GM23248 (cell line): ENCODE measurements at places on chromosomes 13 and 19. TPM values are rescaled to one million over a fixed set of nuclear protein-coding genes. Genes with fewer than 3 reads are reported as not detected.
A peak's percentile ranks its signal among the peaks of the same experiment; 100 is the strongest.

DNA sequence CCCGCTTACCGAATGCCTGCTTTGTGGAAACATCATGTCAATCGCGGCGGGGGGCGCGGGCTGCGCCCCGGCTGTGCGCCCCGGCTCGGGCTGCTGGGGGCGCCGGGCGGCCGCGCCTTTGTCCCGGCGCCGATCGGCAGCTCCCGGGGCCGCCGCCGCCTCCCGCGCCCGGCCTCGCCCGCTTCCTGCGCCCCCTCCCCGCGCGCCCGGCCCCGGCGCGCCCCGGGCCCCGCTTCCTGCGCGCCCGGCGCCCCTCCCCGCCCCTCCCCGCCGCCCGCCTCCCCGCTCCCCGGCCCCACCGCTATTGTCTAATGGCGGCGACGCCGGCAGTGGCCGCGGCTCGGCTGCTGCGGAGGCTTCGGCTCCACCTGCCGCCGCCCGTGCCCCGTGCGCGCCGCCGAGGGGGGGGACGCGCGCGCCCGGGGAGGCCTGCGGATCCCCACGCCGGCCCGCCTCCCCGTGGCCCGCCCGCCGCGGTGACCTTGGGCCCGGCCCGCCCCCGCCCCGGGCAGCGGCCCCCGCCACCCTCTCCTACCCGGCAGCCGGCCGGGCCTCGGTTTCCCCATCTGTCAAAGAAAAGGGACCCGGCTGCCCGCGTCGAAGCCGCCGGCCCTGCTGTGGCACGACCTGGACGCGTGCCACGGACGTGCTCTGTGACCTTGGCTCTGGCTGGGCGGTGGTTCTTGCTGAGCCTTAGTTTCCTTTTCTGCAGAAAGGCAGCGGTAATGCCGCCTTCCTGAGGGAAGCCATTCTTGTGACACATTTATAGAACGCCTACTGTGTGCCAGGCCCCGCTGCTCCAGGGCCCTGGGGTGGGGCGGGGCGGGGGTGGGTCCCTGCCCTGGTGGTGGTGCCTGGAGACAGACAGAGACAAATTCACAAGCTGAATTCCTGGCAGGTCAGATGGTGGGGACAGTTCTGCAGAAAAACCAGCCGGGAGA, at the start of gene TLE5:
Gene TLE5 (minus strand): TSS at position 331 of the 941 bp plus-strand sequence. CDS start 295 bp downstream, at position 36.
- no peaks in the 10 kb centered on the region for H3K27me3 ChIP-seq
- DNase-seq = peak; percentile 79
- no peaks in the 10 kb centered on the region for H3K4me1 ChIP-seq
- H3K4me3 ChIP-seq = peak within 1 kb of the TSS; percentile 78
- H3K36me3 ChIP-seq = 0 out of 2 replicates have a peak, but pooled peaks cover 14% of the 10 kb centered on the region

- peak; percentile 66 for DNase-seq
- H3K27ac ChIP-seq = no peak overlapping the region
- peaks cover 10% of the 10 kb centered on the region for H3K4me1 ChIP-seq
- H3K36me3 ChIP-seq = no peaks in the 10 kb centered on the region
- H3K4me3 ChIP-seq = no peak overlapping the region
- no peaks in the 10 kb centered on the region for H3K27me3 ChIP-seq
Measured at GRCh38 chr13:75153834-75154233, 328.1 kb downstream of the TBC1D4 start.

DNA sequence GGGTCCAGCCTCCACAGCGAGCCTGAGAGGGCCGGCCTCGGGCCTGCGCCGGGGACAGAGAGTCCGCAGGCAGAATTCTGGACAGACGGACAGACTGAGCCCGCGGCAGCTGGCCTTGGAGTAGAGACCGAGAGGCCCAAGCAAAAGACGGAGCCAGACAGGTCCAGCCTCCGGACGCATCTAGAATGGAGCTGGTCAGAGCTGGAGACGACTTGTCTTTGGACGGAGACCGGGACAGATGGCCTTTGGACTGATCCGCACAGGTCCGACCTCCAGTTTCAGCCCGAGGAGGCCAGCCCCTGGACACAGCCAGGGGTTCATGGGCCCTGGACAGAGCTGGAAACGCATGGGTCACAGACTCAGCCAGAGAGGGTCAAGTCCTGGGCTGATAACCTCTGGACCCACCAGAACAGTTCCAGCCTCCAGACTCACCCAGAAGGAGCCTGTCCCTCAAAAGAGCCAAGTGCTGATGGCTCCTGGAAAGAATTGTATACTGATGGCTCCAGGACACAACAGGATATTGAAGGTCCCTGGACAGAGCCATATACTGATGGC, 490 bp downstream of the ITPKC start:
- DNase-seq = no peak
- H3K4me1 ChIP-seq = peaks cover 26% of the 10 kb centered on the region
- H3K27me3 ChIP-seq = no peaks in the 10 kb centered on the region
- peak overlapping the region; percentile 79 for H3K4me3 ChIP-seq

GRCh38 chr19:2550431-2551171, 74.7 kb downstream of the GADD45B start:
- H3K27me3 ChIP-seq = no peaks in the 10 kb centered on the region
- peak; percentile 42 for DNase-seq
- H3K4me3 ChIP-seq = no peak overlapping the region
- H3K4me1 ChIP-seq = peaks cover 13% of the 10 kb centered on the region
- peak overlapping the region; percentile 86 for H3K27ac ChIP-seq

GRCh38 chr13:64633948-64634347, 2596.2 kb downstream of the PCDH9 start:
- no peak for DNase-seq
- no peak overlapping the region for H3K4me3 ChIP-seq
- H3K36me3 ChIP-seq = no peaks in the 10 kb centered on the region

DNA sequence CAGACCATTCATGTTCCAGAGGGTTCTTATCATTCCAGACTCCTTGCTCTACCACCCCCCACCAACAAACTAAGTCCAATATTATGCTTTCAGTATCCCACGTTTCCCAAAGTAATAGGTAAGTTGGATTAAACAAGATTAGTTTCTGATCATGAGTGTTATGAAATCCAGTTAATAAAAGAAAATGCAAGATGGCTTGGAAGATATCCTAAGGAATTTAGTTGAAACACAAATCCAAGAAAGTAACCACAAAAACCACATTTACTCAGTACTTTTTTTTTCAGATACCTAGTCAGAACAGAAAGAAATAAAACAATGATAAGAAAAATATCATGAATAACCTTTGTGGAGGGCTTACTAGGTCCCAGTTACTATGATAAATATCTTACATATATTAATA, 119.4 kb upstream of the MIR17HG start:
- no peaks in the 10 kb centered on the region for H3K36me3 ChIP-seq
- no peak for DNase-seq
- no peaks in the 10 kb centered on the region for H3K4me1 ChIP-seq
- H3K27ac ChIP-seq = no peak overlapping the region
- no peaks in the 10 kb centered on the region for H3K27me3 ChIP-seq

DNA sequence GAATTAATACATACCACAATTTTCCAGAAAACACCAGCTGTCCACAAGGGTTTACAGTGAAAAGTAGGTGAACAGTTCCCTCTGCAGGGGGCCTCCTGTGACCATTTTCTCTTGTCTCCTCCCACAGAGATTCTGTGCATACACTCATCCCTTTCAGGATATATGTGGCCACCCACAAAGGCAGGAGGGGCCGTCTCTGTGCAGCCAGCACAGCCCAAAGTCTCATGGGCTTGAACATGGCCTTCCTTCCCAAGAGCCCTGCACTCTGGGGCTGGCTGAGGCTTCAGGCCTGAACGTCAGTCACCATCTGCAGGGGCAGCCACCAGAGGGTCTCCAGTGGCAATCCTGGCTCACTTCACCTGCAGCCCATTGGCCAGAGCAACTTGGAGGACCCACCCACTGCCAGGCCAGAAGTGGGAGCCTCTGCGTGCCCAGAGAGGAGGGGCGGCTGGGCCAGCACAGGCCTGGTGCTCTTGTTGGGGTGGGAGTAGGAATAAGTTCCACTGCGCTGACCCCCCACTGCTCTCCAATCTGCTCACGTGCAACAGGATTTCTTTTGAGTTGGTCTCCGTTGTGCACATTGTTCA, 25.1 kb downstream of the TMEM161A start:
- no peaks in the 10 kb centered on the region; the same call in 1 of the 2 replicates for H3K4me1 ChIP-seq
- H3K36me3 ChIP-seq = no peaks in the 10 kb centered on the region
- DNase-seq = peak; percentile 64
- no peak overlapping the region for H3K4me3 ChIP-seq
- no peak overlapping the region for H3K27ac ChIP-seq

DNA sequence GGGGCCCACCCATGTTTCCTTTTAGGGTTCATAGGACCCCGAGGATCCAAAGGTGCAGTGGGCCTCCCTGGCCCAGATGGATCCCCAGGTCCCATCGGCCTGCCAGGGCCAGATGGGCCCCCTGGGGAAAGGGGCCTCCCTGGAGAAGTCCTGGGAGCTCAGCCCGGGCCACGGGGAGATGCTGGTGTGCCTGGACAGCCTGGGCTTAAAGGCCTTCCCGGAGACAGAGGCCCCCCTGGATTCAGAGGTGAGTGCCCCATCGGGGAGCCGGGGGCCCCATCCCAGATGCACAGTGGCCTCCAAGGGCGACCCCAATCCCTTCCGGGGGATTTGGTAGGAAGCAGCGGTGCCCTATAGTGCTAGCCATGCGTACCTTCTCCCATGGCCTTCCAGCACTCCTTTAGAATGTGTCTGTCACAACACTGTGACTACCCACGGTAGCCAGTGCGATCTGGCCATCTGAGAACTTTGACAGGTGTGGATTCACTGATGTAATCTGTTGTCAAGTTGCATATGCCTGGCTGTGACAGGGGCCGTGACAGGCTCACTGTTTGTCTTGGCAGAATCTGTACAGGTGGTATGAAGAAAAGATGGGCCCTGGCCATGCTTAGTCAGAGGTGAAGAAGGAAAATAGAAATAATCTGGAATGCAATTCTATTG, 88.5 kb downstream of the RAB20 start:
- peaks cover 6% of the 10 kb centered on the region; the same call in 1 of the 2 replicates for H3K36me3 ChIP-seq
- H3K27me3 ChIP-seq = no peaks in the 10 kb centered on the region
- H3K27ac ChIP-seq = no peak overlapping the region
- no peak overlapping the region for H3K4me3 ChIP-seq
- no peaks in the 10 kb centered on the region for H3K4me1 ChIP-seq

DNA sequence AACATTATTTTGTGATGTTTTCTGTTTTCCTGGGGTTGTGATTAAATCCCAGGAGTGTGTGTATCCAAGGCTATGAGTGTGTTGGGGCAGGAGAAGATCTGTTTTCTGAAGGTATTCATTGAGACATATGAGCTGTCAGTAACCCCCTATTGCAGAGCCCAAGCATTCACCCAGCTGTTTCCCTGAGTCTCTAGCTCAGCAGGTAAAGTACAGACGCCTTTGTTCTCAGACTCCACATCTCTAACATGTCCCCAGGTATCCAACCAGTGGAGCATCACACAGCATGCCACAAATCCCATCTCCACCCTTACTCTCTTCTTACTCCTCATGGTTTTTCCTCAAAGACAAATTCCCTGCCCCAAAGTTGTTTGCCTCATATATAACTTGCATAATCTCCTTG, 213.6 kb downstream of the PCDH20 start:
- no peaks in the 10 kb centered on the region for H3K36me3 ChIP-seq
- no peak for DNase-seq
- no peaks in the 10 kb centered on the region for H3K27me3 ChIP-seq
- H3K4me3 ChIP-seq = no peak overlapping the region

DNA sequence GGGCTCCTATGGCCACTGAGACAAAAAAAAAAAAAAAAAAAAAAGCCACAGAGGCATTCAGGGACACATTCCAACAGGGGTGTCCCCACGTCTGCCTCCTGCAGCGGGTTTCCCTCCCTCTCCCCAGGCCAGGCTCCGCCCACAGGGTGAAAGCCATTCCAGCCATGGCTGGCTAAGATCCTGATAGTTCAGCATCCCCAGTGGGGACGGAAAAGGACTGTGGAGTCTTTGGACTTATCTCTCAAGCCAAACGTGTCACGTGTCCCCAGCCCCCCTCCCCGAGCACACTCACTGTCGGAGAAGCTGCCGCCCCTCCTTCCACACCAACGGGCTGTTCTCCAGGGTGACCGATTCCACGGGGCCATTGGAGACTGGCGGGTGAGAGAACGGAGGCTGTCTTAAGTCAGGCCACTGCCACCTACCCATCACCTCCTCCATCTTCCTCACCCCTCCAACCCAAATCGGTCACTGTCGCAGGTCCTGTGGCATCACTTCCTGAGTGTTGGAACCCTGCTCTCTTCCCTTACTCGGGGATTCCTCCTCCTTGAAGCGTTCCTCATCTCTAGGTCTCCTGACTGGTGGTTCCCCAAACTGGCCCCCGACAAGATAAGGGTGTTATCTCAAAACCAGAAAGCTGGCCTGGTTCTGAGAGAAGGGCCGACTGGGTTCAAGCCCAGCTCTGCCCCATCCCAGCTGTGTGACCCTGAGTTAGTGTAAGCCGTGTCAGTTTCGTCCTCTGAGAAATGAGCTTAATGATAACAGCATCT, 9.1 kb upstream of the FKRP start:
- no peak overlapping the region for H3K27ac ChIP-seq
- no peaks in the 10 kb centered on the region; the same call in 1 of the 2 replicates for H3K36me3 ChIP-seq
- H3K4me1 ChIP-seq = peaks cover 1% of the 10 kb centered on the region
- H3K4me3 ChIP-seq = no peak overlapping the region

DNA sequence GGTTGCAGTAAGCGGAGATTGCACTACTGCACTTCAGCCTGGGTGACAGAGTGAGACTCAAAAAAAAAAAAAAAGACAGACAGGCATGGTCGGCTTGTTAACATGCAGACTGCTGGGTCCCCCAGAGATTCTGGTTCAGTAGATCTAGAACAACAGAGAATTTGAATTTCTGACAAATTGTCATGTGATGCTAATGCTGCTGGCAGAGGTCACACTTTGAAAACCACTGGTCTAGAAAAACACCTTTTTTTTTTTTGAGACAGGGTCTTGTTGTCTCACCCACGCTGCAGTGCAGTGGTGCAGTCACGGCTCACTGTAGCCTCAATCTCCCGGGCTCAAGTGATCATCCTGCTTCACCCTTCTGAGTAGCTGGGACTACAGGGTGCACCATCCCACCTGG, 7.7 kb upstream of the LRFN3 start:
- H3K27ac ChIP-seq = no peak overlapping the region
- no peak overlapping the region for H3K4me3 ChIP-seq
- H3K27me3 ChIP-seq = peaks cover 6% of the 10 kb centered on the region; the same call in 1 of the 2 replicates

DNA sequence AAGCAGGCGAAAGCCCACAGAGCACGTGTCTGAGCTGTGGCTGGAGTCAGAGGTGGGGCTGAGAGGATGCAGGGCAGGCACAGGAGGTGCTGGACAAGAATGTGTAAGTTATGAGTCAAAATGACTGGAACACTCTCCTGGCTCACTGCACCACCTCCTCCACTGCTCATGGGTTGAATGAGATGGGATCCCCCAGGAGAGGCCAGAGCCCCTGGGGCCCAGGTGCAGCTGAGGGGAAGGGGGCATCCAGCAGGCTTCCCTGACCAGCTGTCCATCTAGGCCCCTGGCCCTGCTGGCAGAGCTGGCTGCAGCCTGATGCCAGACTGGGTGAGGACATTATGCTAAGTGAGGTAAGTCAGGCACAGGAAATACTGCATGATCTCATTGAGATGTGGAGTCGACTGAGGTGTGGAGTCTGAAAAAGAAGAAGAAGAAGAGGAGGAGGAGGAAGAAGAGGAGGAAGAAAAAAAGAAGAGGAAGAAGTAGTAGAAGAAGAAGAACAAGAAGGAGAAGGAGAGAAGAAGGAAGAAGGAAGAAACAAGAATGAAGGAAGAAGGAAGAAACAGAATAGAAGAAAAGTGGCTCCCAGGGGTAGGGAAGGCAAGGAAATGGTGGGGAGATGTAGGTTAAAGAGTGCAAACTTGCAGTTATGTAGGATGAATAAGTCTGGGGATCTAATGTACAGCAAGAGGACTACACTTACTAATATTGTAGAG, 747.4 kb downstream of the UQCRFS1 start:
- H3K27ac ChIP-seq = peak overlapping the region; percentile 17; the same call in 1 of the 2 replicates
- no peaks in the 10 kb centered on the region for H3K36me3 ChIP-seq
- no peaks in the 10 kb centered on the region for H3K27me3 ChIP-seq
- peaks cover 34% of the 10 kb centered on the region for H3K4me1 ChIP-seq

TYK2 gene
- total RNA-seq = 64.1 and 85.5 TPM in 2 replicates

CPT1C gene
- 11.7 and 16.6 TPM in 2 replicates for total RNA-seq

MUC16 gene
- total RNA-seq = not detected in 2 replicates

VSTM2B gene
- total RNA-seq = not detected in 2 replicates

PRTN3 gene
- total RNA-seq = not detected in 2 replicates
